ENCODE measurements at places on chromosomes 3 and 15.

DNA sequence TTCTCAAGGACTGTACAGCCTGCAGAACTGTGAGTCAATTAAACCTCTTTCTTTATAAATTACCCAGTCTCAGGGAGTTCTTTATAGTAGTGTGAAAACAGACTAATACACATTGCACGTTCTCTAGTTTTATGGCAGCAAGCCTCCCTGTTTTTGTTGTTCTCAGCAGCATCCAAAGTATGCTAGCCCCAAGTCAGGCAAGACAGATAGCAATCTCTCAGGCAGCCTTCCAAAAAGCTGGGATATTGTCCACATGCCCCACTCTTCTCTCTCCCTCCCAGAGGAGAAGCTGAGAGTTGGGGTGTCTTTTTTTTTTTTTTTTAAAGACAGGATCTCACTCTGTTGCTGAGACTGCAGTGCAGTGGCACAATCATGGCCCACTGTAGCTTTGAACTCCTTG, 130.6 kb downstream of the ISL2 start:
- DNase-seq, result no peak

DNA sequence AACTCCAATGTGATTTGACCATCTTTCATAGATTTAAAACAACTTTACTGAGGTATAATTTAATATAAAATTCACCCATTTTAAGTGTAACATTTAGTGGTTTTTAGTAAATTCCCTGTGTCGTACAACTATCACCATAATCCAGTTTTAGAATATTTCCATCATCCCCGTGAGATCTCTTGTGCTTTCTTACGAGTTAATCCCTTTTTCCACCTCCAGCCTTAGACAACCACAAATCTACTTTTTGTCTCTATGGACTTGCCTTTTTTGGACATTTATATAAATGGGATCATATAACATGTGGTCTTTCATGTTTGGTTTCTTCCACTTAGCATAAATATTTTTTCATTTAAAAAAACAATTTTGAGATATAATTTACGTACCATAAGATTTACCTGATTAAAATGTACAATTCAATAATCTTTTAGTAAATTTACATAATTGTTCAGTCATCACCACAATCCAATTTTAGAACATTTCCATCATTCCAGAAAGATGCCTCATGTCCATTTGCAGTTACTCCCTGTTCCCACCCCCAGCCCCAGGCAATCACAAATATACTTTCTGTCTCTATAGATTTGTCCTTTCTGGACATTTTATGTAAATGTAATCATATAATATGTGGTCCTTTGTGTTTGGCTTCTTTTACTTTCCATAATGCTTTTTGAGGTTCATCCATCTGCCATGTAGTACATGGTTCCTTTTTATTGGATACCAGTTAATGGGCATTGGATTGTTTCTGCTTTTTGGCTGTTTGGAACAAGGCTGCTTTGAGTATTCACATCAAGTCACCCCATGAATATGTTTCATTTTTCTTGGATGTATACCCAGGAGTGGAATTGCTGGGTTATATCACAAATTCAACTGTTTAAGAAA, 3.1 kb downstream of the OXSR1 start:
- DNase-seq, result no peak

DNA sequence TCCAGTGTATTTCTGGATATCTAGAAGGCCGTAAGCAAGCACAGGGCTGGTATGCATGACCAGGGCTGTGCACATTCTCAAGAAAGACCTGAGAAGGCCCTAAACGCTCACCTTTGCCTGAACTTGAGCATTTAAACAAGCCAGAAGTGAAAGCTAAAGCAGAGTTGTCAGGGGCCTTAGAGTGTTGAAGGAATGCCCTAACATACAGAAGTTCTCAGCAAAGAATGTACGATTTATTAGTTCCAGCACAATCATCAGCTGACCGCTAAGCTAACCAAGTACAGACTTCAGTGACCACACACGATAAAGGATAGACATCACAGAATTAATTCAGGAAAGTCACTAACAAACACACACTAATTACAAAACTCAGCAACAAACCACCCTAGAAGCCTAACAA, 8.7 kb downstream of the HLTF start:
- DNase-seq, result no peak

GRCh38 chr3:180617049-180617448, 15.1 kb downstream of the TTC14 start:
- DNase-seq, result no peak

DNA sequence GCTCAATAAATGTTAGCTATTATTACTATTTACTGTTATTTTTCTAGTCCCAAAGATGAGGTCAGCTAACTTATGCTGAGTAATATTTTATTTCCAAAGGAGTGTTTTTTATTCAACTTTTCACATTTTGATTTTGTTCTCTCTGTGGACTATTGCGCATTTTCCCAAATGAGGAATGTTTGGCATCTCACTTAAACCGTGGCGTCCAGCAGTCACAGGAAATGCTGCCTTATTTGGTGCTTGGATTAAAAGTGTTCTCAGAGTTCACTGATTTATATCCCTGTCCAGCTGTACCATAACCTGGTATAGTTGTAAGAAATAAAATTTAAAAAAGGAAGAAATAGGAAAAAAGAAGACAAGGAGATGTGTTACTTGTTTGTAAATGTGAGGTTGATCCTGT, 166.8 kb downstream of the THSD4 start:
- DNase-seq, result no peak

All from stimulated activated CD4-positive, alpha-beta T cell treated with anti-CD3 and anti-CD28 coated beads, Interleukin-1b, Interleukin-23, amount 100 ng/mL, for 1 hour (primary cell).